GM12864 (cell line): ENCODE measurements at places on chromosomes 7 and 10.

DNA sequence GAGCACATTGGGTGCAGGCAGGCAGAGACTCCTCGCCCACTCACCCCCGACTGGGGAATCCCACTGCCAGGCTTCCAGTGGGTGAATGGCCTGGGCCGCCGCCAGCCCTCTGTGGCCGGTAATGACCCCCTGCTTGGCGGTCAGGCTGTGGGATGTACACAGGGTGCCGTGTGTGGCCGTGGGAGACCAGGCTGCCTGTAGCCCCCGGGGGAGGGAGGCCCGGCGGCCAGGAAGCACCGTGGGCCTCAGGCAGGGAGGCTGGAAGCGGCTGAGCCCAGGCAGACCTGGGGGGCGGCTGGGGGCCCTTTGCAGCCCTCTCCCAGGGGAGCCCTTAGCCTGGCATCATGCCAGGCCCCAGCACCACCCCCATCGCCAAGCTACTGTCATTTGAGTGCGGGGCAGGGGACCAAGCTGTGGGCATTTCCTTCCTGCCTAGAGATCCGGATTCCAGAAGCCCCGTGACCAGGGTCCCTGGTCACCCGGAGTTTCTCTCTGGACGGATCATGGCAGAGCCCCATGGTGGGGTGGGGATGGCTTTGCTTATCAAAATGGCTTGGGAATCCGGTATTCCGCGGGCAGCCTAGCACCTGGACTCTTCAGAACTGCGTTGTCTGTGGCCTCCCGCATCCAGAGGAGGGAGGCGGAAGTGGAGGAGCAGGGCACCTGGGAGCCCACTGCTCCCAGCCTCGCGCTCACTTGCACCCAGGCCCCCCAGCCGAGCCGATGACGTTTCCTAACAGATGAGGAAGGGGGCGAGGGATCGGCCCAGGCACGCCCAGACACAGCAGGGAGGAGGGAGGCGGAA, 1.1 kb downstream of the TTYH3 start:
- DNase-seq: no peak

DNA sequence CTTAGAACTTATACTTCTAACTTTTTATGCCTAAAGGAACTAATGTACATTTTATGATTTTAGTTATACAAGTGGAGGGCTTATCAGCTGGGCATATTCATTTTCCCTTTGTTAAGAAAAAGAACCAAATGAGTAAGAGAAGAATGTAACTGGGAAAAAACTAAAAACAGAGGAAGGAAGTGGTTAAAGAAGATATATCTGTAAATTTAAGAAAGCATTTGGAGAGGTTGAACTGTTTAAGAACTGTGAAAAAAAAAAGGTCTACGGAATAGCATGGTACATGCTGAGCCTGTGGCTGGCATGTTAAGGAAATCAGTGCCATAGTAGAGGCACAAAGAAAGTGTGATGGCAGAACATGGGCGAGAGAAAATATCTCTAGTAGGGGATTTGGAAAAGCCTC, 6.2 kb downstream of the MDFIC start:
- no peak for DNase-seq

- no peak for DNase-seq
These were observed 53.3 kb downstream of the WIPF3 start for GRCh38 chr7:29859524-29860185.

DNA sequence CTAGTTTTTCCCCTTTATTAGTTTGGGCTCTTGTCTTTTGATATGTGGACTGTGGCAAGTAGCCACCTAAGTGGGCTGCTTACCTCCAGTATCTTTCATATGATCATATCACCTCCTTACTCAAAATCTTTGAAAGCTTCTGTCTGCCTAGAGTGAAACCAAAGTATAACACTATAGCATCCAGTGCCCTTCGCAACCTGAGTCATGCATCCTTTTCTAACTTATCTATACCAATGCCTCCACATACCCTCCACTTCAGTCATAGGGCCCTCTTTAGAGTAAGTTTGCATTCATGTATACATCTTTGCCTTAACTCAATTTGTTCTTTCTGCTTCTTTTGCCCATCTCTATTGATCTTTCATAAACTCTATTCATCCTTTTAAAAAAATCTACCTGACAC, 15.7 kb upstream of the MACC1 start:
- no peak for DNase-seq

DNA sequence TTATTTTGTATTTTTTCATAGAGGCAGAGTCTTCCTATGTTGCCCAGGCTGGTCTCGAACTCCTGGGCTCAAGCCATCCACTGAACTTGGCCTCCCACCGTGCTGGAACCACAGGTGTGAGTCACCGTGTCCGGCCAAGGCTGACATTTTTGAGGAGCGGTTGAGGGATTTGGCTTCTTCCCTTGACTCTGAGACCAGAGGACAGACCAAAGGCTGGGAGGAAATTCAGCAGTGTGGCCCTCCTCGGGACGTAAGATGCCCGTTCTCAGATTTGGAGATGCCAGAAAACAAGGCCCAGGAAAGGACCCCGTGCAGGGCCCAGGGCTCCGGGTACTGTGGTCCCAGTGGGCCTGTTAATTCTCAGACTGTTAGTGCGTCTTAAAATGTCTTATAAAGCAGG, 146.2 kb downstream of the WDR37 start:
- DNase-seq: no peak

GRCh38 chr7:129010075-129010474, 44.8 kb downstream of the TNPO3 start:
- no peak for DNase-seq

DNA sequence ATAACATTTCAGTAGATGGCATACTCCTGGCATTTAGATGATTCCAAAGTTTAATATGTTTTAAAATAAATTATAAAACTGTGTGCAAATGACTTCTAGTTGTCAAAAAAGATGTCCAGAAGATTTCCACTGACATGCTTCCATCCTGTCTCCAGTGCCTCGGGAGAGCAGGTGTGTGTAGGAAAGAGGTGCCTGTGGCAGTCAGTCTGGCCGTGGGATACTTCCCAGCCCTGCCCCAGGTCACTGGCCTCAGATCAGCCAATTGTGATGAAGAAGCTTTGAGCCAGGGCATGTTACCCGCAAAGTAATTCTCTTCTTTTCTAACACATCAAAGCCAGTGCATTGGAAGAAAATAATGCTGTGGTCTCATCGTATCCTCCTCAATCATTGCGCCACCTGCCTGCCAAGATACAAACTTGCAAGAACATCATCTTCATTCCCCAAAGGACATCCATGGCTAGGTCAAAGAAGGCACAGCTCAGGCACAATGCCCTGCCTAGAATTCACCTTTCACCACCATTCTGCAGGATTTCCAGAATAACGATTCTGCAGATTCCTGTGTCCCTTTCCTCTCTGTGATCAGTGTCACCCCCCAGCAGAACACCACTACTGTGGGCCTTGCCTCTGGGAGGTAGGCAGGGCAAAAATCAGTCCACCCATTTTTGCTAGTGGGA, 6.3 kb upstream of the KCNMA1 start:
- no peak for DNase-seq

- no peak for DNase-seq
These were observed 60.2 kb upstream of the COMTD1 start for GRCh38 chr10:75295868-75296441.

DNA sequence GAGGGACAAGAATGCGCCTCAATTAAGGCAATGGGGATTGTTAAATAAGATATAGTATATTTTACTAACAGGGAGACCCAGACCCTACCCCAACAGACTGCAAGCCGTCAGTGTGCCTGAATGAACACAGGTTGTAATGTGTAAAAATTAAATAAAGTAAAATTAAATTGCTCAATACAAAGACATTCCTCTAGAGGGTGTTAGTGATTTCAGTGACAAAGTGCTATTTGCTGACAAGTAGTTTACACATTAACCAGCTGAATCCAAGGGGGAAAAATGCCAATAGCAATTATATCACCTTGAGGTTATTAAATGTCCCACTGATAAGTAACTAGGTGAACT, 110.5 kb downstream of the EBF3 start:
- no peak for DNase-seq

DNA sequence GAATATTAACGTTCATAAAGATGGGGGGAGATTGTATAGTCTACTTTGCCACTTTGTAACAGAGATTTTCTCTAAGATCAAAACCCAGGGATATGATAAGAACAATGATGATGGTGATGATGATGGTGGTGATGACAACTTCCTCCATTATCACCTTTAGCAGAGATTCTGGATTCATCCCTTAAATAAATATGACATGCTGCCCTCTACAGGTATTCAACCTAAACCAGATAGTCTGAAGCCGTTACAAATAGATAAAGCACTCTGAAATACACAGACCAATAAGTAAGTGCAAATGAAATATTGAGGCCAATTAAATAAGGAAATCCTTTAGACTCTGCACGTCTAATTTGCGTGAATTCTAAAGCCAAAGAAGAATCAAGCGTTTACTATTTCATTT, 211.5 kb downstream of the CREB5 start:
- no peak for DNase-seq

GRCh38 chr10:58577437-58577777, 64.7 kb downstream of the BICC1 start:
- DNase-seq: no peak
